ENCODE measurements at places on chromosomes 16 and 17.
A peak's percentile ranks its signal among the peaks of the same experiment; 100 is the strongest.

DNA sequence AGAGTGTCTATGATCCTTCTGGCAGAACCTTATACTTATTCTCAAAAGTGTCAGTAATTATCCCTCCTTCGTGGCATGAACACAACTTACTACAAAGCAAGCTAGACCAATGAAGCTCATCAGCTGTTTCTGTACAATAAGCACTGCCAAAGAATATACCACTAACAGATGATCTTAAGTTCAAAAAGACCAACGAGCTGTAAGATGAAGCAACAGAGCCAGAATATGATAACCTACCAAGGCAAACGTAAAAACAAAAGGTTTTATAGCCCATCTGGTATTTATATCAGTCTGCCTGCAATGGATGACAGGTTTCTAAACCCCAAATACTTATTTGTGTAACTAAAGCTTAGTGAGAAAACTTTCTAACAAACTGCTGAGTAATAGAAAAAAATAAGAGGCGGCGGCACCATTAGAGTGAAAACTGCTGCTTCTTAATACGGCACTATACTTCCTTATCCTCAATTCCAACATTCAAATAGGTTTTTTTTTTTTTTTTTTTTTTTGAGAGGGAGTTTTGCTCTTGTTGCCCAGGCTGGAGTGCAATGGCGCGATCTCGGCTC is 22.1 kb downstream of the NME2 start:
- DNase-seq: no peak

DNA sequence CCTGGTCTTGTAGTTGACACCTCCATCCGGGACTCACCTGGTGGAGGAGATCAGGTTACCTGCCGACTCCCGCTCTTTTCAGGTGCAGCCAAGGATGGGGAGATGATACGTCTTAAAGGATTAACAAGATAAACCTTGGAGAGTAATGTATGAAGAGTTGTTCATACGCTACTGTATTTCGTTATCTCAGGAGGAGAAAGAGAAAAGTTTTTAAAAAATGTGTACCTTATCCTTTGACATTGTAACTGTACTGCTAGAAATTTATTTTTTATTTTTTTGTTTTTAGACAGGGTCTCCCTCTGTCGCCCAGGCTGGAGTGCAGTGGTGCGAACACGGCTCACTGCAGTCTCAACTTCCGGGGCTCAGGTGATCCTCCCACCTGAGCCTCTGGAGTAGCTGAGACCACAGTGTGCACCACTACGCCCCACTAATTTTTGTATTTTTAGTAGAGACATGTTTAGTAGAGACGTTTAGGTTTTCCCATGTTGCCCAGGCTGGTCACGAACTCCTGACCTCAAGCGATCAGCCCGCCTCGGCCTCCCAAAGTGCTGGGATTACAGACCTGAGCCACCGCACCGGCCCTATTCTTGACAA is 764 bp upstream of the SMURF2 start:
- no peak for DNase-seq

DNA sequence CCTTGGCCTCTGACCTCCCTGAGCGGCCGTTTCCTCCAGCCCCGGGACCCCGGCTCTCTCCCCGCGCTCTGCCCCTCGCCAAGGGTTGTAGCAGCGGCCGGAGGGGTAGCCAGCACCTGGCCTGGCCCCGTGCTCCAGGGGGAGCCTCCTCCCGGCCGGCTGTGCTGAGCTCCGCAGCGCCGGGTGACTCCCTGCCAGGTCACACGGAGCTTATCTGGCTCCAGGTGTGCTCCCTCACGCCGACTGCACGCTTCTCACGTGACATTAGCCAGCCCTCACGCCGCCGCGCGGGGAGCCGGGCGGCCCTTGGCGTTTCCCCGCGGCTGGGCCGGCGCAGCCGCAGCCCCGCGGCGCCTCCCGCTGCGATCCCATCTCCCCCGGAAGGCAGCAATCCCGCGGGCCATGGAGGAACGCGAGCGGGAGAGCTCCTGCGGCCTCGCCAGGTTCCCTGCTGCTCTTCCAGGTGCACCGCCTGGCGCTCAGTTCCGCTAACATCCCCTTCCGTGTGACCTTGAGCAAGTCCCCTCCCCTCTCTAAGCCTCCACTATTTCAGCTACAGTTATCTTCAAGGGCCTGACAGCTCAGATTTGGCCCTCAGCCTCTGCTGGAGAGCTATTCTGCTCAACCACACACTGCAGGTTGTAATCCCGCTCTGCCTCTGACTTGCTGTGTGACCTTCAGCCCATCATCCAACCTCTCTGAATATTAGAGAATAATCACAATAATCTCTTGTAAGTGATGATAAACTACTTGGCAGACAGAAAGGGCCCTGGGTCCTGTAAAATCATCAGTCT is 3.4 kb downstream of the MYO18A start:
- DNase-seq: peak; percentile 42

- DNase-seq: no peak
These were observed 4.0 kb downstream of the NOG start for GRCh38 chr17:56597495-56597990.

DNA sequence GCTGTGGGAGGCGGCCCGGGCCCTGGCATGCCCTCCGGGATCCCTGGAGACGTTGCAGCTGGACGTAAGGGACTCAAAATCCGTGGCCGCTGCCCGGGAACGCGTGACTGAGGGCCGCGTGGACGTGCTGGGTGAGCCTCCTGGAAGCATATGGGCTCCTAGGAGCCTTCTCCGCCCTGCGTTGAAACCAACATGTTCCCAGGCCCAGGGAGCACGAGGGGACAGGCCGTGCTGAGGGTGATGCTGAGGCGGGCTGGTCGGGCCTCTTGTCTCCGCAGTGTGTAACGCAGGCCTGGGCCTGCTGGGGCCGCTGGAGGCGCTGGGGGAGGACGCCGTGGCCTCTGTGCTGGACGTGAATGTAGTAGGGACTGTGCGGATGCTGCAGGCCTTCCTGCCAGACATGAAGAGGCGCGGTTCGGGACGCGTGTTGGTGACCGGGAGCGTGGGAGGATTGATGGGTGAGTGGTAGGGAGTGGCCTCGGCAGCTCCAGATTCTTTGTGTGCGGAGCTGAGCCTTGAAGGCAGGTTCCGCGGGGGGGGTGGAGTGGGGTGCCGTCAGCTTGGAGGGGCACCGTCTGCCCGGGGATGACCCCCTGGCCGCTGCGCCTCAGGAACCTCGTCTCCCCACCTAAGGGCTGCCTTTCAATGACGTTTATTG is 567 bp downstream of the HSD17B1 start:
- no peak for DNase-seq
